ENCODE measurements at places on chromosomes 3 and 15.

DNA sequence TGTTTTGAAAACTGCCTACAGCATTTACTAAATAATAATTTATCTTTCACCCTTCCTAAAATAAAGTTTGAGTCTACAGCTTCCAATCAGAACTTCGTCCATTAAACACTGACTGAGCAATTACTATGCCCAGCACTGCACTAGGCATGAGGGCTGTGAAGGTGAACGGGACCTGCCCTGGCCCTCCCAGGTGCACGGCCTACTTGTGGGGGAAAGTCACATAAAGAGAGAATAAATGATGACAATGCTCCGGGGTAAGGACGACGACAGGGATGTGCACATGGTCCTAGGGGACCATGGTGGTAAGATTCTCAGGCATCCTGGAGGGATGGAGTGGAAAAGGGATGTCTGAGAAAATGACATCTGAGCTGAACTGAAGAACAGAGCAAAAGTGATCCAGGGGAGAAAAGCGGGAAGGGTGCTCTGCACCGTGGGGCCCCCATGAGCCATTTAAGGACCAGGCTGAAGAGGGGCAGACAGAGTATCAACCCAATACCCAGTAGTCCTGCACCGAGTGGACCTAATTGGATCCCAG lies 11.5 kb downstream of the PLA2G4F start:
- DNase-seq, result no peak

GRCh38 chr15:77901251-77901881 lies 176.1 kb downstream of the TBC1D2B start:
- no peak for DNase-seq

DNA sequence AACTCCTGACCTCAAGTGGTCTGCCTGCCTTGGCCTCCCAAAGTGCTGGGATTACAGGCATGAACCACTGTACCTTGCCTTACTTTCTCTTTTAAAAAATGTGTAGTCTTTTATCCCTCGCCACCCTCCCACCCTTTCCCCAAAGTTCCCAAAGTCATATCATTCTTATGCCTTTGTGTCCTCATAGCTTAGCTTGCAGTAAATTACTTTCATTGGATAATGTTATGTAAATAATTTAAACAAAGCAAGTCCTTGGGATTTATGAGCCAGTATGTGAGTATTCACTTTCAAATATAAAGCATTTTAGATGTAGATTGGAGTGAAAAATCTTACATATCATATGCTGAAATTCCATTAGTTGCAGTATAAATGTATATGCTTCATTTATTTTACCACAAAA lies 11.0 kb downstream of the GTF2A2 start:
- no peak for DNase-seq

- no peak for DNase-seq
Measured at GRCh38 chr3:9678493-9678892, 25.1 kb upstream of the CPNE9 start.

GRCh38 chr3:133572158-133573053 lies 1.1 kb upstream of the CDV3 start:
- no peak for DNase-seq

DNA sequence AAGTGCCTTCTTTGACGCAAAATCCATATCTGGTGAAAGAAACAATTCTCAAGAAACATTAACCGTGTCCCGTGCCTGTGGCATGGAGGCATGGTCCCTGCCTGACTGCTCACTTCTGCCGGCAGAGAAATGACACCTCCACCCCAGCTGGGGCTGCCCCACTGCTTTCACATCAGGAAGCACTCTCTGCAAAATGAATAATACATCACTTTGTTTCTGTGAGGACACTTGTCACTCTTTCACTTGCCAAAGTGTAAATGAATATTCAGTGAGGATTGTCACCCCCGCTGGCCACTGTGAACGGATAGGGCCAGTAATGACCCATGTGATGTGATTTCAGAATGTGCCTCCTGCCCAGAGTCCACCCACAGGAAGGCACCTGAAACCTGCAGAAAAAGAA lies 31.1 kb upstream of the SLC24A5 start:
- no peak for DNase-seq

GRCh38 chr3:29168081-29168480 lies 112.8 kb upstream of the RBMS3 start:
- DNase-seq, result no peak

DNA sequence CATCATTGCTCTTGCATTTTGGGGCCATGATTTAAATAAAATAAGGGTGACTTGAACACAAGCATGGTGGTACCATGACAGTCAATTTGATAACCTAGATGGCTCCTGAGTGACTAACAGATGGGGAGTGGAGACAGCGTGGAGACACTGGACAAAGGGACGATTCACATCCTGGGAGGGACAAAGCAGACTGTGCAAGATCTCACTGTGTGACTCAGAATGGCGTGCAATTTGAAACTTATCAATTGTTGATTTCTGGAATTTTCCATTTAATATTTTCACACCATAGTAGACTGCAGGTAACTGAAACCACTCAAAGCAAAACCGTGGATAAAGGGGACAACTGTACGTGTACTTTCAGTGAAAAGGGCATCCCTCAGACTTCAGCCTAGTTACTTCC lies 25.5 kb downstream of the MCCC1 start:
- no peak for DNase-seq

- no peak for DNase-seq
Measured at GRCh38 chr3:172653004-172653572, 57.8 kb downstream of the NCEH1 start.

- DNase-seq, result no peak
Measured at GRCh38 chr3:99920481-99921376, 103.1 kb downstream of the CMSS1 start.

DNA sequence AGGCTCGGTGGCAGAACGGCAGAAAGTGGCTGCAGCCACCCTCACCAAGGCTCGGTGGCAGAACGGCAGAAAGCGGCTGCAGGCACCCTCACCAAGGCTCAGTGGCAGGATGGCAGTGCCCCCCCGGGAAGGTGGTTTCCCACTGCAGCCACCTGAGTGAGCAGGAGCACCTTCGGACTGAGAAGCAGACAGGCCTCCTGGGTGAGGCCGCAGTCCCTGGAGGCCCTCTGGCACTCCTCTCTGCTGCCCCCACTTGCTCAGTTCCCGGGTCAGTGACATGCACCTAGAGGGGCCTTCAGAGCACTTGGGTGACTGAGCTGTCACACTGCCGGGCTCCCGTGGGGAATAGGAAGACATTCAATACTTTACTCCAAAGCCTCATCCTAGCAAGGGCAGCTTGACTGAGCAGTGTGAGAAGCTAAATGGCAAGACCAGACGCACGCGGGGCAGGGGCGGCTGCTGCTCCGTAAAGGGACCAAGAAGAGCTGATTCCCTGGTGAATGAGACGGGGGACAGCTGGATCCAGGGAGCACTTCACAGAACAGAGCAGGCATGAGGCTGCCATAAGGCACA lies 62.7 kb downstream of the PCSK6 start:
- no peak for DNase-seq

DNA sequence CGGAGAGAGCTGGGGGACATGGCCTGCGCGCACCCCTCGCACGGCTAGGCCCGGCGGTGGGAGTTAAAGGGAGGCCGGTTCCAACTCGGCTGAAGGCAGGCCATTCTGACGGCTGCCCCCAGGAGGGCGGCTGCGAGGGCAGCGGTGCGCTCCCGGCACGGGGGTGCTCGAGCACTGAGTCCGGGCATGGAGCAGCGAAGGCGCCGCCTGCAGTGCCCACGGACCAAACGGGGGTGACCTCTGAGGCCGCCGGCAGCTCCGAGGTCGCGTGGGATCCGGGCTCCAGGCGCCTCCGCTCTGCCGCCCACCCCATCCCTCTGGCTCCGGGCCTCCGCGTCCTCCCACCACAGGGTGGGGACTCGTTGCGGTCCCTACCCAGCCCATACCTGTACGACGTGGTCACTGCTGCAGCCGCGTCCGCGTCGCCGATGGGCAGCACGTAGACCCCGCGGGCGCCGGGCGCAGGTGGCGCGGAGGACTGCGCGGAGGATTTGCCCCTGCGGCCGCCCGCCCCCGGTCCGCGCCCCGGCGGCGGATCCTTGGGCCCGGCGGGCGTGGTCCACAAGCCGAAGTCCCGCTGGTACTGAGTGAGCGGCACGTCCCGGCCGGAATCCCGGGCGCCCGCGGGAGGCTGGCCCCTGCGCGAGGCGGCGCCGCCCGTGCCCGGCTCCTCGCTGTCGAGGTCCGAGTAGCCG lies 469 bp downstream of the MAP6D1 start:
- DNase-seq, result peak; percentile 48

DNA sequence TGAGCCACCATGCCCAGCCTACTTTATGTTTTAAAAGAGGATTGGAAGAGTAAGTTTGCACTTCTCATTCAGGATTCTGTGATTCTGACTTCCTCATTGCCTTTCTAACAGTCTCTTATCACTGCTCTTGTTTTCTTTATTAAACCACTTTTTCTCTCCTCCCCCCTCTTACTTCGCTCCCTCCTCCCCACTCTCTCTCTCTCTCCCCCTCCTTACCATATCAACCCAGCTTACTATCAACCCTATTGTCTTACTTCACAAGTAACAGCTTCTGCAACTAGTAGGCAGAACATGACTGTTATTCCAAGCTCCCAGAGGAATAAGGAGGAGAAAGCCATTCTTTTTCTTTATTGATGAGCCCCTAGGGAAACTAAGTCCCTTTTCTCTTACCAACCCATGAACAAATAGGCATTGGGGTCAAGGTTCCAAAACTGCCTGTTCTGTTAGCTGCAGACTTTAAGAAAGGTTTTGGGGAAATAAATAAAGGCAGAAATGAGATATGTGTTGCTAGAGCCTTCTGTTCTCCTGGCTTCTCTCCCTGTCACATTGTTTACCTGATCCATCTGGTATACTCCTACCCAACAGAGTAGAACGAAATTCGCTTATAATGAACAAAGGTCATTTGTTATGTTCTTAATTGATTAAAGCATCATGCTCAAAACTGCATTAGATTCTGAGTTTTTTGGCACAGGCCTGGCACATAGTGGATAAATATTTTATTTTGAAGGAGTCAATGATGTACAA lies 56.4 kb upstream of the RASGRP1 start:
- no peak for DNase-seq

GRCh38 chr3:104941785-104942184 lies 424.9 kb upstream of the ALCAM start:
- DNase-seq, result no peak

DNA sequence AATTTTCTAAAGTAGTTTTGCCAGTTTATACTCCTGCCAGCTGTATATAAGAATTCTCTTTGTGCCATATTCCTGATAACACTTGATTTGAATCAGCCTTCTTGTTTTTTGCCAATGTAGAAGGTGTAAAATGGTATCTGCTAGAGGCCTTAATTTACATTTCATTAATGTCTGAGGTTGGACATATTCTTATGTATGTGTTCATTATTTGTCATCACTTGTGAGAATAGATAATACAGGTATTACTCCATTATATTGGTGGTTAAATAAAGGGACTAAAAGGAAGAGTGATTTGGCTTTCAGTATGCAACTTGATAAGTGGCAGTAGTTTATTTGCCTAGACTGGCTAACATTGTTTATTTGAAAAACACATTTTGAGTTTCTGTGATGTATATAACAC lies 25.8 kb downstream of the PAK2 start:
- DNase-seq, result no peak

DNA sequence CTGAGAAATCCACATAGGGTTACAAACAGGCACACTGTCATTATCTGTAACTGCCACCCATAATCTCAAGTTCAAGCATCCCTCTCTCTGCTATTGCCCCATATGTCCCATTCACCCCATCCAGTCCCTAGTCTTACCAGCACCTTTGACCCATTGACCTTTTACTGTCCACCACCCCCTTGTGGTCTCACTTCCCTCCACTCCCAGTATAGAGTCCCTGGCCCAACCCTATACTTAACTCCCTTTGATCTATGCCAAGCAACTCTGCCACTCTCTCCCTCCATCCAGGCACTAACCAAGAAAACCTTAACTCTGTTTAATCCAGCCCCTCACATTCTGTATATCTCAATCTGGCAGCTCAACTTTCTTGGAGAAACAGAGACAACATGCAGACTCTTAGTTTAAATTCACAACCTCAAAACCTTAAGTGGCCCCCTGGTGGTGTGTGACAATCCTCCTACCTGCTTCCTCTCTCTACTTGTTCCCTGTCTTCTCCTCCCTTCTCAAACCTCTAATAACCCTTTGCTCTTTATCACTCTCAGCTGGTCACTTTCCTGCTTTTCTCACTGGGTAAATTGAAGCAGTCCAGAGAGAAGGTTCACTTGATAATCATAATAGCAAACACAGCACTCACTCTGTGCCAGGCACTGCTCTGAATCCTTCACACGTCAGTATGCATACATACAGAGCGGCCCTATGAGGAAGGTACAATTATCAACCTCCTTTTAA lies 162.7 kb downstream of the STT3B start:
- DNase-seq, result no peak

GRCh38 chr15:37733628-37734027 lies 200.8 kb upstream of the TMCO5A start:
- no peak for DNase-seq

DNA sequence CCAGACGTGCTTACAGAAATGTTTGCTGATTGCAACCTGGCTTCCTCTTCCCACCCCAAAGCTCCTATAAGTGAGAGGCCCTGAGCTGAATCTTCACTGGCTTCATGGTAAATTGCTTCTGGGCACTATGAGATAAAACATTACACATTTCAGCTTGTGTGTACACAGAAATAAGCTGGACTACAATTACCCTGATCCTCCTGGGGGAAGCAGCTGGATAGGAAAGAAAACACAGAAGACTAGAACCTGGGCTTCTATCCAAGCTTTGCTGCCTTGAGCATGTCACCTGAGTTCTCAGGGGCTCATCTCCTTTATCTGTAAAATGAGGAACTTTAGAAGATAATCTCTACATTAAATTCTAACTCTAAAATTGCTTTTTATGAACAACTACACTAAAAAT lies 40.3 kb downstream of the THBS1 start:
- DNase-seq, result no peak

- no peak for DNase-seq
Measured at GRCh38 chr15:81304226-81304625, 19.7 kb downstream of the STARD5 start.

DNA sequence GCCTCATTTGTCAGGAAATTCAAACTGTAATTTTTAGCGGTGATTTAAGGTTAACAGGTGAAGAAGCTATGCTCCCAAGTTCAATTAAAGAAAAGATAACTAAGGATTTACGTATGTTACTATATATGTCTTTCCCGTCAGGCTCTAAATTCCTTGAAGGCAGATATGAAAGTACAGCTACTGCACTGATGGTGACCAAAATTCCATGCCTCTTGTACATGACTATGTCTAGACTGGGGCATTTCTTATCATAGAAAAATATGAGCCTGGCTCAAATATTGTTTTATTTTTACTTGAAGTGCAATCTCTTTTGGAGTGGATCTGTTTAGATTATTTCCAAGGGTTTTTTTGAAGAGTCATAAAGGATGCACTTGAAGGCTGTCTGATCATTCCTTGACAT lies 647.1 kb upstream of the KCNMB2 start:
- DNase-seq, result no peak

DNA sequence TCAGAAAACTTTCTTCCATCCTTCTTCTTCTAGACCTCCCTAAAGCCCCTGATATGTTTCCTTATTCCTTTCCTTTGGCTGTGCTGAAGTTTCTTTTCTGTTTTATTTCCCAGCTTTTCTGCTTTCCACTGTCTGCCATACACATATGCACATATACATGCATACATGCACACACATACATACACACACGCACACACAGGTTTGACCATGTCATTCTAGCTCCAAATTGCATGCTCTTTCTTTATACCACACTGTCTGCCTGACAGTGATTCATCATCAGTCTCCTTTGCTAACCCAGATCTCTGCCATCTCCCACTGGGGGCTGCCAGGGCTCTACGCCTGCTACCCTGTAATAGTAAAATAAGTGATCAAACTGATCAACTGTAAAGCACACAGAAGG lies 181.3 kb downstream of the STAC start:
- DNase-seq, result no peak

GRCh38 chr3:142586803-142587406 lies 8.4 kb upstream of the ATR start:
- peak; percentile 30 for DNase-seq

All from nephron progenitor cell (in vitro differentiated cells).